Neural progenitor cell (in vitro differentiated cells): ENCODE measurements at places on chromosomes 3 and 15. TPM values are rescaled to one million over a fixed set of nuclear protein-coding genes. Genes with fewer than 3 reads are reported as not detected.

Gene TMEM207
- not detected in 2 replicates for total RNA-seq

DNA sequence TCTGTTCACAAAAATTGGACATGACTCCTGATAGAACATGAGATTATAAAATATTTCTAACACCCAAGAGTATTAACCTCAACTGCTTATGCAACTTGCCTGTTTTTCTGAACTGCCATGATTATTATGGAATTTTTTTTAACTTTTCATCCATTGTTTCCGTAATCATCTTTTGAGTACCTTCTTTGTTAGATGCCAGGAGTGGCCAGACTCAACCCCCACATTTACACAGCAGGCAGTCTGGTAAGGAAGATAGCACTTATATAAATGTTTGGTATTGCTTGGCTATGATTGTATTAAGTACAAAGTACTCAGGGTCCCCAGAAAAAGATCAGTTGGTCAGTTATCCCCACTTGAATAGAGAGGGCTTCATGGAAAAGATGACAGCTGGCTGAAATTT, 74.3 kb downstream of the CRYBG3 start:
- DNase-seq = no peak
- no peaks in the 10 kb centered on the region for H3K36me3 ChIP-seq
- no peak overlapping the region for H3K27ac ChIP-seq
- no peaks in the 10 kb centered on the region for H3K27me3 ChIP-seq
- no peaks in the 10 kb centered on the region for H3K4me1 ChIP-seq

Gene ZDHHC23
- 1.7 and 2.4 TPM in 2 replicates for total RNA-seq

DNA sequence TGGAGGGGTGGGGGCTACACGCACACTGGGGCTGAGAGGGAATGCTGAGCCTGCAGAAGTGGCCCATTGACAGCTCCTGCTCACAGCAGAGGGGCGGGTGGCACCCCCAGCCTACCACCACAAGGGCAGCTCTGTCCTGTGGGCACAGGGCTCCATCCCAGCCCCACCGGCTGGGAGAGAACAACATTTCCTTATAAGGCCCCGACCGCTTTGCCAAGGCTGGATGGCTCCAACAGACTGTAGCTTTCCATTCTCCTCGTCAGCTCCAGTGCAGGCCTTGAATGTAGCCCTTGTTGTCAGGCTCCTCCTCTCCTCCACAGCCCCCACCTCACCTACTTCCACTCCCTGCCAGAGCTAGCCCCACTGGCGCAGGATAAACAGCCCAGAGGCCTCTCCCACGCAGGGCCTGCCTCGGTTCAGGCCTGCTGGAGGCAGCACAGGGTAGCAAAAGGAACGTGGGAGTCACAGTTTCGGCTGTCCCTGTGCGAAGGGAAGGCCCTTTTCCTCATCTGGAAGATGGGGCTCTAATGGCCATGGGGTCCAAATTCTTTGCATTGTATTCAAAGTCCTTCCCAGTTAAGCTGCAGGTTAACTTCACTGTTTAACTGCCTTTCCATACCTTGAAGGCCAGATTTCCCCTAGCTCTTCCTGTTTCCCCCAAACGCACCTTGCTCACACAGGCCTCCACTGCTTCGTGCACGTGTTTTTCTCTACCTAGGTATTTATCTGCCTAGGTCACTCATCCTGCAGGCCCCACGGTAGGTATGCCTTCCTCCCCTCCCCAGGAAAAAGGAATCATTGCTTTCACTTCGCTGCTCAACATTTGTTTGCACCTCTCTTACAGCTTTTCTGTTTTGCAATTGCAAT, 101.6 kb upstream of the LPP start:
- no peaks in the 10 kb centered on the region for H3K27me3 ChIP-seq
- no peak overlapping the region for H3K27ac ChIP-seq
- no peaks in the 10 kb centered on the region for H3K36me3 ChIP-seq
- no peak overlapping the region for H3K4me3 ChIP-seq

DNA sequence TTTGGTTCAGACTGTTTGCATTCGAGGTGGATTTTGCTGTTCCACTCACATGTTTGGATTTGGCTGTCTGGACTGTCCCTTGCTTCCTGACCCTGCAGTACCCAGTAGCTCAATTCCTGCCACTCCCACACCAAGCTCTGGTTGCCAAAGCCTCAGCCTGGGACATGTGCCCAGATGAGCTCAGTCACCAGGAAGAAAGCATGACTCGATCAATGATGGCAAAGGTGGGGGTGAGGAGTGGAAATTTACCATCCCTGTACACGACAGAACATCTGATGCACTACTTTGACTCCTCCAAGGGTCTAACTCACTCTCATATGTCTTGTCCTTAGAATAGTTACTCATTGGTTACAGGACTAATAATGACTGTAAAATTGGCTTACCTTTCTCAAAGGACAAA, 45.2 kb downstream of the ZNF385D start:
- no peak overlapping the region for H3K4me3 ChIP-seq
- H3K36me3 ChIP-seq = no peaks in the 10 kb centered on the region
- no peak overlapping the region for H3K27ac ChIP-seq
- no peaks in the 10 kb centered on the region for H3K4me1 ChIP-seq
- DNase-seq = no peak

Gene UNC13C
- 0.03 TPM in 1 of 2 replicates, not detected in the other for total RNA-seq

GRCh38 chr15:67048281-67049279, 16.8 kb upstream of the SMAD3 start:
- no peaks in the 10 kb centered on the region for H3K36me3 ChIP-seq
- no peak overlapping the region for H3K27ac ChIP-seq
- no peak overlapping the region for H3K4me3 ChIP-seq
- peaks cover 8% of the 10 kb centered on the region for H3K4me1 ChIP-seq
- no peaks in the 10 kb centered on the region for H3K27me3 ChIP-seq

DNA sequence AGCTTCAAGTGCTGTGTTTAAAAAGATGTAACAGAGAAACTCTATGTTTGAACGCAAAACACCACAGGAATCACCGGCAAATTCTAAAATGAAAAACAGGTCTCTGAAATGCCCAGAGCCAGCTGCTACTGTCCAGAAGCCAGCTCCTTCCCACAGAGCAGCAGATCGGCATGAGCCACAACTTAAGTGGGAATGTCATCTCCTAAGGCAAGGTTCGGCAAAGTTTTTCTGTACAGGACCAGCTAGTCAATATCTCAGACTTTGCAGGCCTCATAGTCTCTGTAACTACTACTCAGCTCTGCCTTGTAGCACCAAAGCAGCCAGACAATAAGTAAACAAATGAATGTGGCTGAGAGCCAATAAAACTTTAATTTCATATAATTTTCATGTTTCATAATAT, 4.9 kb downstream of the PLOD2 start:
- no peak overlapping the region for H3K4me3 ChIP-seq
- no peaks in the 10 kb centered on the region for H3K36me3 ChIP-seq
- H3K4me1 ChIP-seq = peaks cover 6% of the 10 kb centered on the region
- peaks cover 6% of the 10 kb centered on the region for H3K27me3 ChIP-seq
